HTR-8/SVneo (cell line): ENCODE measurements at places on chromosomes 7 and 10.
A peak's percentile ranks its signal among the peaks of the same experiment; 100 is the strongest.

DNA sequence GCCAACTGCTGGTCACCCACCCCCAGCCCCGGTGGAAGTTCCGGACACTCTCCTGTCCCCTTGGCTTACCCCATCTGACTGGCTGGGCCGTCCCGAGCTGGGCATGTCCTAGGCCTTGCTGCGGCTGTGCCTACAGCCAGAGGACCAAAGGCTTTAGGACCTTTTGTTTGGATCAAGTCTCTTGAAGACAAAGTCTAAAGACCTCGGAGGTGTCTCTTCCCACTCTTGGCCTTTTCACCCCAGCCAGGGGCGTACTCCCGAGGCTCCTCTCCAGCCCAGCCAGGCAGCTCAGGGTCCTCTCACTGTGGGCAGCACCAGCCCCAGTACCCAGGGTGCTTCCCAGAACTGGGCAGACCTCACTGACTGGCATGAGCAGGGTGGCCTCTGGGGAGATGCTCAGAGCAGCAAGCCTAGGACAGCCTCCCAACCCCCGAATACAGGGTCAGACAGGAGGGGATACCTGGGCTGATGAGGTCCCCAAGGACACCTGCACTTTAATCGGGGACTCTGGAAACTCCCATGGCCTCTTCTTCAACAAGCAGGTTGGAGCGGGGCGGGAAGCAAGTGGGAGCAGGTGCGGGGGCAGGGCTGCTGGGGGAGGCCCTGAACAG, 2.7 kb upstream of the PWWP2B start:
- DNase-seq, result no peak

DNA sequence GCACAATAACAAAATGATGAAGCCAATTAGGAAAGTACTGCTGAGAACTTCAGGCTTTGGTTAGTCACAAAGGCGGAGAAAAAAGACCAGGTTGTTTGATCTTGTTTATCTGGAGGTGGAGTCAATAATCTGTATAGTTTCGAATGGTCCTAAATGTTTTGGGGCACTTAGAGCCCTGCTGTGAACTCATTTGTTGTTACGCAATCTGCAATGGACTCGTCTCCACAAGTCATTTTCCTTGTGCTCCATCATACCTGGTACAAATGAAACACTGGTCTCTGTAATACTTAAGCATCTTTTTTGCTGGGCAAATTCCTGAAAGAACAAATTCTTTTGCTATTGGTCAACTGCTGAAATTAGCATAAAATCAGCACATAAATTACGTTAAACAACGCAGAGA, 430.5 kb downstream of the GATA3 start:
- DNase-seq, result no peak

DNA sequence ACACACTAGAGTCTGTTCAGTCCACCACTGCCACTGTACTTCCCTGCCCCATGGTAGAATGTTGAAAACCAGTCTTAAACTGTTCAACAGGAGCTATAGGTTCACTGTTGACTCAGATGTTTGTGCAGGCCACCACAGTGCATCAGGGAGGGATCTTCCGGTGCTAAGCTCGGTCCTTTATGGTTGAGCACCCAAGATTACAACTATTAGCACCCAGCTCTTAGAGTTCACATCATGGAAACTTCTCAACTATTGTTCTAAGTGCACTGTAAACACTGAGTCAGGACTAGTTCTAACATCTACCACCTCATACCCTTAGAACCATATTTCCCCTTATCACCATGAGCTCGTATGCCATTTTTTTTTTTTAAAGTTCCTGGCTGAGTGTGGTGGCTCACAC, 97.1 kb upstream of the MXI1 start:
- DNase-seq, result no peak

GRCh38 chr10:118041316-118041715, 5.4 kb downstream of the RAB11FIP2 start:
- DNase-seq, result no peak

GRCh38 chr10:90326498-90327267, 531.2 kb downstream of the HTR7 start:
- DNase-seq, result no peak

GRCh38 chr7:88165697-88166096, 54.1 kb downstream of the SRI start:
- no peak for DNase-seq

DNA sequence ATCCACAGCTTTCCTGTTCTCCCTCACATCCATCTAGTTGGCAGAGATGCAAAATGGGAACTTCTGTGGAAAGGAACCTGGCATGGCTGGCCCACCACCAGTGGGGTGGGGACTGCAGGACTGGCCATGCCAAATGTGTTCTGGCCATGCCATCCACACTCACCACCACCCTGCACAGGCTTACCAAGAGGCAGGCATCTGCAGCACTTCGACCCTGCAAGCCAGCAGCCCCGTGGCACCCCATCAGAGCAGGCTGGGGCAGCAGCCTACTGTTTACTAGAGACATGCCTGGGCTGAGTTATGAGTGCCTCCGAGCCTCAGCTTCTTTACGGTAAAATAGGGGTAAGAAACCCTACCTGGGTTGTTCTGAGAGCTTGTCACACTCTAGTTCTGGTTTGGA, 313.1 kb downstream of the PLXNA4 start:
- DNase-seq, result no peak

GRCh38 chr10:86569335-86569734, 47.7 kb upstream of the WAPL start:
- DNase-seq, result no peak

DNA sequence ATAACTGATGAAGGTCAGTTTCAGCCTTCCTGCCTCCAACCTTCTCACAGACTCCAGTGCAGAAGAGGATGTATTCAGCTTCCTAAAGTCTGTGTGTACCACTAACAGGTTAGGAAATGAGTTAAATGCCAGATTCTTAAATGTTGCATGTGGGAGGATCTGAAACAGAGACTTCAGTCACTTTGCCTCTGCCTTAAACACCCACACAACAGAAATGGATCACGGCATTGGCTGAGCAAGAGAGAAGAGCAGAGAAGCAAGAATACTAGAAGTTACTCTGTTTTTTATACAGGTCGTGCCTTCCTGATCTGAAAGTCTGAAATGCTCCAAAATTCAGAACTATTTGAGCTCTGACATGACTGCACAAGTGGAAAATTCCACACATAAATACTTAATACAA, 98.9 kb upstream of the ARHGAP21 start:
- DNase-seq, result no peak

DNA sequence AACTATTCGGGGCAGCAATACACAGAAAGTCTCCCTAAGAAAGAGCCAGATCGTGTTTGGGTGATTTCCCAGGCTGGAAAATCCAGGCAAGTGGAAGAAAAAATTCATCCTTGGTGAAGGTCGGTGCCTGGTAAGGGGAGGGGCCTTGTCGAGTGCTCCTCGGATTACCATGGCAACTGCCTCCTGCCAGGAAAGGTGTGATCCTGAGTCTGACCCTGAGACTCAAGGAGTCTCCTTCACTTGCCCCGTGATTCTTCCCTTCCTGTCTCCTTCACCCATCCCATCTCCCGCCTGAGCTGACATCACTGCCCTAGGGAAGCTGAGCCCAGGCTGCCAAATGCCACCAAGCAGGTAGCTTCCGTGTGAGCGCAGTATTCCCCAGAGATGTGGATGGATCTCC, 112.2 kb downstream of the MYL10 start:
- no peak for DNase-seq

GRCh38 chr7:81333004-81333403, 414.2 kb upstream of the SEMA3C start:
- DNase-seq, result peak; percentile 12

GRCh38 chr10:33129996-33130386, 172.0 kb upstream of the ITGB1 start:
- DNase-seq, result no peak

GRCh38 chr7:157827045-157827862, 490.4 kb downstream of the DNAJB6 start:
- no peak for DNase-seq

DNA sequence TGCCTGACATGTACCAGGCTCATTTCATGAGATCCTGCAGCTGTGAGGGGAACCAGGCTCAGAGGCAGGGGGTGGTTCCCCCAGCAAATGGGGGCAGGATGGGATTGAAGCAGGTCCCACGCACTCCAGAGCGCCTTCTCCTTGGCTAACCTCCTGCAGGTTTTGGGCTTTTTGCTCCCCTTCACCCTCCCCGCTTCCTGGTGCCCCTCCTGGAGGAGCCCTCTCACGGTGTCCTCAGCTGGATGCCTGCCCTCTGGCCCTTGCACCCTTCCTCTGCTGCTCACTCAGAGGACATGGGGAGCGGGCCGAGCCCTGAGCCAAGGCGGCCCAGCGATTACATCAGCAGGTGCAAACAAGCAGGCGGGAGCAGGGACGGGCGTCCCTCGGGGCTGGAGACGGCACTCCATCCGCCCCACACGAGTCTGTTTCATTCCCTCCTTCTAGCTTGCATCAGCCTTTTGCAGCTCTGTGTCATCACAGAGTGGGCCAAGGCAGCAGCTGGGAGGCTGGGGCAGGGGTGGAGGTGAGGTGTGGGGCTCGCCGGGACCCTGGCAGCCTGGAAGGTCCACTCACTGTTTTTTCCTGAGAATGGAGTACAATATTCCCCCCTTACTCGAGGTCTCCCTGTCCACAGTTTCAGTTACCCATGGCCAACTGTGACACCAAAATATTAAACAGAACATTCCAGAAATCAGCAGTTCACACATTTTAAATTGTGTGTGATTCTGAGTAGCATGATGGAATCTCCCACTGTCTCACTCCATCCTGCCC, 52.7 kb upstream of the SLC29A3 start:
- no peak for DNase-seq

DNA sequence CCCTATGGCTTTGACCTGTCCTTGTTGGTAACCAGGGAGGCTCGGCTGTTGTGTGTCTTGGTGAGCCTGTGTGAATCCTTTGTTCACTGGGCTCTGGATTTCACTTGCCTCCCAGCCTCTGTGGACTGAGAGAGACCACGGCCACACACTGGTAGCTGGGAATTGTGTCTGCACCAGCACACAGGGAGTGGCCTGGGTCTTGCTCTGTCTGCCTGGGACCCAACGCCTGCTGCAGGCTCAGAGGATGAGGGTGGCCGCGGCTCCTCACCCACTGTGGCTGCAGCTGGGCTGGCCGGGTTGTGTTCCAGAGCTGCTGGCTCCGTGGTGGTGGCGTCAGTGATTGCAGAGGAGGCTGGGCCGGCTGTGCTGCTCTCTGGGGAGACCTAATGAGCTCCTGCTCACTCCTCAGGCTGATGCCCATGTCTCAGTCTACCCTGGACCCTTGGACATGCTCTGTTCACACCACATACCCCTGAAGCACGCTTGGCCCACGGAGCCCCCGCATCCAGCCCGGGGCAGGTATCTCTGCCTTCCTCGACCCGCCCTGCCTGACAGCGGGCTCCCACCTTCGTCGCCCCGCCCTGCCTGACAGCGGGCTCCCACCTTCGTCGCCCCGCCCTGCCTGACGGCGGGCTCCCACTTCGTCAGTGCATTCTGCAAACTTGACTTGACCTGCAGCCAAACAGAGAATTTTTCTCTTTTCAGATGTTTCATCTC, 328.5 kb downstream of the ADARB2 start:
- no peak for DNase-seq

DNA sequence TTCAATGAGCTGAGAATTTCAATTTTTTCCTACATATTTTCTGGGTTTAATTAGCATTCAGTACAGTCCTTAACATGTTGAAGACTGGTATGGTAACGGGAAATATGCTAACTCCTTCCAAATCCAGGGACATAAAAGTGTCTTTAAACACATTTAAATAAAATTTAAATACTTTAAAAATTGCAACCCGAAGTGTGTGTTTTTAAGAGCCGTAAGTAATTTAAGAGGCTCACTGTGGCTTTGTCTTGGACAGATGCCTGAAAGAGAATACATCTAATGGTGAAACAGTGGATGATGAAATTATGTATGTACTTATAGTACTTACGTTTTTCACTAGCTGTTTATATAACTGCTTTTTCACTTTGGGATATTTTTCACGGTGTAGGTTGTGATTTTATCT, 687.3 kb upstream of the CELF2 start:
- no peak for DNase-seq

GRCh38 chr7:86958380-86958779, 101.1 kb downstream of the ELAPOR2 start:
- DNase-seq, result no peak

DNA sequence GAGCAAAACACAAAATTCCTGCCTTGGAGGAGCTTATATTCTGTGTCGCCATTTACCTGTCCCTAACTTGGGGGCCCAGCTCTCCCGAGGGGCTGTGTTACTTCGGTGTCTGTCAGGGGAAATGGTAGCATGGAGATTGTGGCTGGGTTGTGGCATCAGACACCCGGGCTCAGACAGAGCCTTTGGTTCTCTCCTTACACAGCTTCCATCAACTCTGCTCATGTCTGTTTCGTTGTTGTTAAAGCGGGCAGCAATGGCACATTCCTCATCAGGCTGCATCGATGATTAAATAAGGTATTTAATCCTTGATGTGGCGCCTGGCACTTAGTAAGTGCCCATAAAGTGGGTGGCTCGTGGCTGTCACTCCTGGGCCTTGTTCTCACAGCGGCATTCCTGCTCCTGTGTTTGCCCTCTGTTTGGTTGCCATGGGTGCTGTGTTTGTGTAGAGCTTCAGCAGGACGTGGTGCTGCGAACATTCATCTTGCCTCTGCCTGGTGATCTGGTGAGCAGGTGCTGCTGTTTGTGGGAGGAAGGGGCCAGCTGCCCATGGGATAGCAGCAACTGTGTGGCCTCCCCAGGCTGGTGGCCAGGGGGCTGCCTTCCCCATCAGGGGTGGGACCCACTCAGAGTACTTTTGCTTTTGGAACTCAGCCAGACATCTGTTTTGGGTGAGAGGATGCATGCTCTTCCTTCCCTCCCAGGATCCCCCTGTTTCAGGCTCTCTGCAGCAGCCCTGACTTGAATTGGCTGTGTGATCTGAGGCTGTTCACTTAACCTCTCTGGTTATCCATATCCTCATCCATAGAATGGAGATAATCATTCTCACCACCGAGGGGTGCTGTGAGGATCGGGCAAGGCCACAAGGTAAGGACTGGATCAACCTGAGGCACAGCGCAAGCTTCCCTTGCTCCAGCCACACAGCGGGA, 207.2 kb upstream of the SVIL start:
- DNase-seq, result no peak

DNA sequence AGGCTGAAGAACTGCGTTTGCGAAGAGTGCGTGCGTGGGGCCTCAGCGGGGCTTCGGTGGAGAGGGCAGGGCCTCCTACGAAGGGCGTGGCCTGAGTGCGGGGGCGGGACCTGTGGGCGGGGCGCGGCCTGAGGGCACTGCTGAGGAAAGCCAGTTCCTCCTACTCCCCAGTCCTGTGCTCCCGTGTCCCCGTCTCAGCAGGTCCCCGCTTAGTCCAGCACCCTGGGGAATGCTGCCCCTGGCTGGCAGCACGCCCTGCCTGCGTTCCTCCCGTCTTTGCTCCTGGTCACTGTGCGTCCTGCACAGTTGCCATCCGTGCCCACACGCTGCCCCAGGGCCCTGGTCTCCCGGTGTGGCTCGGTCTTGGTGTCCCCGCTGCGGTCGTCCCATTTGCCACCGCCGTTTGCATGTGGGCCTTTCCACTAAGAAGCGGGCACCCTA, 177.1 kb downstream of the ZNF248 start:
- no peak for DNase-seq

DNA sequence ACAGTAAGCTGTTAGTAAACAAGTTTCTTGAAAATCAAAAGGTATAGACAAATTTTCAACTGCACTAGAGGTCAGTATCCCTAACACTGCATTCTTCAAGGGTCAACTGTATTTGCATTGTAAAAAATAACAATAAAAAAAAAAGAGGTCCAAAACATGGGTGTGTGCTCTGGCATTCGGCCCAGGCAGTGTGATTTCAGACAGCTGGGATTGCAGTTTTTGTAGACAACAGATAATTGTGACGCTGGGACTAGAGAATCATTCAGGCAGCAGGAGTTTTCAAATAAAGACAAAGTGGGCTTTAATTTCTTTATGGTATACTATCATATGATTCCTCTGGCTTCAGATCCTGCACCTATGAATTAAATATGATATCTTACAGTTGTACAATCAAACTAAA, 543.2 kb upstream of the SEMA3D start:
- no peak for DNase-seq
